Activated T-helper 17 cell treated with anti-CD3 and anti-CD28 coated beads, Interleukin-2, amount 50 U/mL, for 72 hours (primary cell): ENCODE measurements at places on chromosomes 16 and 17.

DNA sequence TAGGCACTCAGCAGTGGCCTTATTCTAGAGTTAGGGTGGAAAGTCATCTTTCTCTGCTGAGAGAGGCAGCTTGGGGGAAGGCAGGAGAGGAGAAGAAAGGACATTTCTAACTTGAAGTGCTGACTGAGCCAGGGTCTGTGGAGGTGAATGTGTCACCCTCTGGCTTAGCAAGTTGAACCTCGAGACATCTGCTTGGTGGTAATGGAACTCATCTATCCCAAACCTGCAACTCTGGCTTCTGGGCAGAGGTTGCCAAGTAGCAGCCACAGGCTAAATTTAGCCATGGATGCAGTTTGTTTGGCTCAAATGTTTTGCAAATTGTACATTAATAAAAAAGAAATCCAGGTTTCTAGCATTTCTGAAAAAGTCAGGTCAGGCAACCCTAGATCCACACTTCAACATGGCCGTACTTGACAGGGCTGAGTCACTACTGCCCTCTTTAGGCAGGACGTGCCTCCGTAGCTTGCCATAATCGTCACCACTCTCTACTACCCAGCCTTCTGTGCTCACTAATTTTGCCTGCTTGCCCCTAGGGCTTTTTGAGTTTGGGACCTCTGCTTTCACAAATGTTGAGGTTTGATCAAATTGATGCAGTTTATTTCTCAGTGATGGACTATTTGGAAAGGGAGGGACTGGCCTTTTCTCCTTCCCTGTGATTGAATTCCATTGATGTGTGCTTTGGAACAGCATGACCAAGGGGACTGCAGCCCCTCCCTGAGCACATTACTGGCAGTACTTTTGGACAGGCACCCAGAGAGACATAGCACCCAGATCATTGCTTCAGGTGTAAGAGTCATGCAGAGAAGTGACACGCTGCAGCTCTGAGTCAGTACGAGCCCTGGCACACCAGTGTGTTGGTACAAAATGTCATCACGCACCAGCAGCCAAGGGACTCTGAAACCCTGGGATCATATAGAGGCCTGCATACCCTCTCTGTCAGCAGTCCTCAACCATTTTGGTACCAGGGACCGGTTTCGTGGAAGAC is 5.2 kb downstream of the CDH13 start:
- ATAC-seq = no peak

GRCh38 chr17:42525221-42525620 is 10.8 kb upstream of the NAGLU start:
- no peak for ATAC-seq

- ATAC-seq = peak; percentile 30
Measured at GRCh38 chr16:75250809-75251279, 580 bp downstream of the BCAR1 start.

DNA sequence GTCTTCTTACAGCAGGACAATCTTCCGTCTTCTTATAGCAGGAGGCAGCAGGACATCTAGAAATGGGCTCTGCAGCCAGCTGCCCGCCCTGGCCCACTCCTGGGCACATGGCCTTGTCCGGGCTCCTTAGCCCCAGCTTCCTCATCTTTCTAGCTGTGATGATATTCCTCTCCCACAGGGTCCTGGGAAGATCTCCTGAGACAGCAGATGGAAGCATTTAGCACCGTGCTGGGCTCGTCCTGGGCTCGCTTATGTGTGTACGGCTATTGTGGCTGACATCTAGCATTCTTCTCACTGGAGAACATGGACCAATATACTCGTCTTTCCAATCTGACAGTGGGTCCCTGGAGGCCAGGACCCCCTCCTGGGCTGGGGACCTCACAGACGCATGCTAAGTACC is 48.5 kb downstream of the TIMM22 start:
- ATAC-seq = no peak

GRCh38 chr16:10637337-10638037 is 57.1 kb upstream of the EMP2 start:
- no peak for ATAC-seq
